ENCODE measurements at places on chromosomes 12 and 14.

DNA sequence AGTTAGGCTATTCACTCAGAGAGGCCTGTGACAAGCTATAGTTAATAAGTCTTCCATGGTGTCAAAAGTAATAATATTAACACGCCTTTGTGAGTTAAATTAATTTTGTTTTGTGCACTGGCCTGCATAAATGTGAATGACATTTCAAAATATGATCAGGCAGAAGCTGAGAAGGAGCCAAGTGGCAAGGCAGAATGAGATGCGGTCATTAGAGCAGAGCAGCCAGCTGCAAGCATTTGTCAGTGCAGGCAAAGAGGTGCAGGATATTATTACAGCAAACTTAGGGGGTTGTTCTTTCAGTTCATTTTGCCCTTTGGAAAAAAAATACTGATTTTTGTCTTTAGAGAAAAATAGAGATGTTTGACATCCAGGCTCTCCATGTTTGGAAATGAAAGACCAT is 364.5 kb downstream of the PAWR start:
- DNase-seq, result no peak

DNA sequence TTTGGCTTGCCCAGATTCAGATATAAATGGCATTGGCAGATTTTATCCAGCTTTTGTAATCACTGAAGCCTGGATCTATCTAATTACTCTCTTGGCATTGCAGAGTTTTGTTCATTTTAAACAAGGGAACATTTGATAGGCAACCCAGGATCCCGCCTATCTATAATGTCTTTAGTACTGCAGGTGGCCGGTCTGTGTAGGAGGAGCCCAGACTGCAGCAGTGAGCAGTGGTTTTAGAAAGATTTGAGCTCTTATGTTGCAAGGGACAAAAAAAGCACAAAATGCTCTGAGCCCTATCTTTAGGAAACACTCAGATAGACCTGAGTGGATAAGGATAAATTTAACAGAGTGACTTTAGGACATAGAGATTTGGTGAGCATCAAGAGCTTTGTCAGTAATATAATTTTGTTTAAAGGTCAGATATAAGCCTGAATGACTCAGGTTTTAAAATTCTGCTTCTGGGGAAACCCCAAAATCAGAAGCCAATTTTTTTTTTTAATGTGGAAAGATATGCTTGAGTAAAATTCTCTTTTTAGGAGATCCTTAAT is 165.5 kb downstream of the SLC5A8 start:
- no peak for DNase-seq

DNA sequence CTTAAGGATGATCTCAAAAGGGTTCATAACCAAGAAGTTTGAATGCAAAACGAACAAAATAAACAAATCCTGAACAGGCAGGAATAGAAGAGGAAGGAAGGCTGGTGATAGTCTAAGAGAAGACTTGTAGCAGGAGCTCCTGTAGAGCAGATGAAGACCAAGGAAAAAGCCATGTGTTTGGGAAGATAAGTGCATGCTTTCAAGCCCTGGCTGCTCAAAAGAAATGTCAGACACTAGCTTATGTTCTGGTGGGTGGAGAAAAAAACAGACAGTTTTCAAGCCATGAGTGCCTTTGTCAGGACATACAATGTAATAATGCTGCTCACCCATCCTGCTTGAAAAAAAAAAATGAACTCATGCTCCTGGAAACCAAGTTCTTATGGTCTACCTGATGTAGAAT is 27.4 kb downstream of the TAOK3 start:
- DNase-seq, result no peak

- no peak for DNase-seq
Observed at GRCh38 chr12:65192963-65193516, 23.7 kb downstream of the LEMD3 start.

DNA sequence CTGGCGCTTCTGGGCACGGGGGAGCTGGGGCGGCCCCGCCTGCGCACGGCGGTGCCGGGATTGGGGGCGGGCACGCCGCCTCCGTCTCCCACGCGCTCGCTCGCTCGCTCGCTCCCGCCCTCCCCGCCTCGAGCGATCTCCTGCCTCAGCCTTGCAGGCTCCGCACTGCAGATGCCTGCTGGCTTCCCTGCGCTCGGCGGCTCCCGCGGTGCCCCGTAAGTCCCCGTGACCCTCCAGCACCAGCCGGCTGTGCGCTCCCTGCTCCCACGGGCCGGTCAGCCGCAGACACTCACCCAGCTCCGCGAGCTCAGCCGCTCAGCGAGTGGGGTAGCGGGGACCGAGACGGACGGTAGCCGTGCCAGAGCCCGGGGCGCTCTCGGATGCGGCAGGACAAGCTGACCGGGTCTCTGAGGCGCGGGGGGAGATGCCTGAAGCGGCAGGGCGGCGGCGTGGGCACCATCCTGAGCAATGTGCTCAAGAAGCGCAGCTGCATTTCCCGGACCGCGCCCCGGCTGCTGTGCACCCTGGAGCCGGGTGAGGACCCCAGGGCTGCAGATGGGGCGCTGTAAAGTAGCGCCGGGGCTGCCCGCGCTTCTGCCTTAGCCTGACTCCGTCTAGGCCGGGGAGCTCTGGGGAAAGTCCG is at the start of gene TBC1D30:
TSS of gene TBC1D30 (plus strand) at position 148 of the 643 bp plus-strand sequence. CDS start at position 381, 233 bp downstream.
- DNase-seq, result no peak

GRCh38 chr14:61598980-61599379 is 96.3 kb upstream of the HIF1A start:
- no peak for DNase-seq

- peak; percentile 12 for DNase-seq
Observed at GRCh38 chr12:120529641-120530417, 871 bp upstream of the COQ5 start.

DNA sequence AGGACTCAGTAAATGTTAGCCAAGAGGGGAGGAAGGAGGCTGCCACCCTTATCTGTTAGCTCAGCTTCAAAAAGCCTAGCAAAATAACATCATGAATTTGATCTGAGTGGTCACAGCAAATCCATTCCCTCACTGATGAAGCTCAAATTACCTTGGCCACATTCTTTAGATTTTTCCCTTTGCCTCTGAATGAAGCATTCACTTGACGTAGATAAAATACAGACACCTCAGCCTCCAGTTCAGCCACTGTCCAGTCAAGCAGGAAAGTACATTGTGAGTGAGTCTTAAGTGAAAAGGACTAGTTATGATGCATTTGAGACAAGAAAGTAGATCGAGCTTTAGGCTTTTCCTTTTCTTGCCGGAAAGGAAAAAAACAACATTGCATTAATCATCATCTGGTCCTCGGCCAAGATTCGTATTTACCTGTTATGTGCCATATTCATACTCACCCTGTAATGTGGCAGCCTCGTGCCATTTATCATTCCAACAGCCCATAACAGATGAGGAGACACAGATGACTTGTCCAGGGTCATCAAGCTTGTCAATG is 146.5 kb downstream of the ETV6 start:
- no peak for DNase-seq
